NB4 (cell line): ENCODE measurements at places on chromosomes 7 and 10.

GRCh38 chr7:111841596-111842205, 279.4 kb upstream of the IMMP2L start:
- peak; percentile 64 for DNase-seq

- DNase-seq, result no peak
Observed at GRCh38 chr7:111771638-111772037, 209.3 kb upstream of the IMMP2L start.

- peak; percentile 90 for DNase-seq
Observed at GRCh38 chr10:110207805-110208613, 604 bp downstream of the MXI1 start.

DNA sequence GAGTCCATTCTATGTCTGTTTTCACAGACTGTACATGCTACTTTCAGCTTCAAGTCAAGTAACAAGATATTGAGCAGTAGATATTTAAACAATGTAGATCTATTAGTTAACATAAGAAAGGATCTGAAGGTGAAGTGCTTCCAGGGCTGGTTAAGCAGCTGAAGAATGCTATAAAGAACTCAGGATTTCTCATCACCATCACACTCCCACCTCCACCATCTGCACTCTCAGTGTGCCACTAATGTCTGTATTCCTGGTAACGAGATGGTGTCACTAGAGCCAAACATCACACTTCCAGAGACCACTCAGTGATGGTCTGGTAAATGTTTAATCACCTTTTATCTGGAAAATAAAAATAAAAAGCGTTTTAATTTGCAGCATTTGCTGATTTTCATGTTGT, 224.0 kb upstream of the FERD3L start:
- DNase-seq, result no peak

DNA sequence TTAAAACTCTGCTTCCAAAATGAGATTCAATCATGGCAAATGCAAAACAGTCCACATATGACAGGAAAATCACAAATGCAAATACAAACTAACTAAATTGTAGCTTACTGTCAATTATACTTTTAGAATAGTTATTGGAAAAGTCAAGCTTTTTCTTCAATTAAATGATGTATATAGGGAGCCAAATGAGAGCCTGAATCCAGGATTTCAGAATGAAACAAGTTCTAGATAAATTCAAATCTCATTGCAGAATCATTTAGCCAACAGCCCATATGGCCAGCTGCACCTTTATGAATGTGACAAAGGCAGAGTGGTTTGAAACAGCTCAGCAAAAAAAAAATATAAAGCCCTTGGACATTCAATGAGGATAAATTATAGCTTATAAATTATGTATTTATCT, 82.2 kb upstream of the SCIN start:
- no peak for DNase-seq

GRCh38 chr7:26655781-26656180, 208.6 kb downstream of the SKAP2 start:
- no peak for DNase-seq

DNA sequence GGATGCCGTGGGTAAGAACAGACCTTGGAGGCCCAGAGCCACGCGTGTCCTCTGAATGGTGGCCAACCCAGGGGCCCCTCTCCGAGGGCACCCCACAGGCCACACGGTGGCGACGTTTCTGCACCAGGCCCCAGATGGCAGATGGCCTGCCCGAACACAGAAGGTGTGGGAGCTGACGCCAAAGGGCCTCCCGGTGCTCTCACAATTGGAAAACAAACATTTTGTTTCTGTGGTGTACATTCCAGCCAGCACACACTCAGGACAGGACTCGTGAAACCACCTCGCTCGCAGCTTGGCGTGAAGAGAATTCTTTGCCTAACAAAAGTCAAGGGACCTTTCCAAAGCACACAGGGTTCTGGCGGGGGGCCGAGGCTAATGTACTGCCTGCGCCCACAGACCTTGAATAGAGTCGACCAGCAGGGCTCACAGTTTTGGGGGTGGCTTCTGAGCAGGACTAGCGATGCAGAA, 112.1 kb downstream of the FAM53B start:
- peak; percentile 61 for DNase-seq

GRCh38 chr7:103793614-103794013, 195.8 kb downstream of the RELN start:
- no peak for DNase-seq

- DNase-seq, result no peak
Observed at GRCh38 chr7:130387628-130388403, 7.5 kb downstream of the CPA1 start.

GRCh38 chr10:114138581-114138980, 35.4 kb downstream of the CCDC186 start:
- DNase-seq, result no peak

- DNase-seq, result peak; percentile 88
Observed at GRCh38 chr7:101162551-101163278, 2.7 kb downstream of the VGF start.

- no peak for DNase-seq
Observed at GRCh38 chr7:95318501-95319100, 5.7 kb downstream of the PON1 start.

DNA sequence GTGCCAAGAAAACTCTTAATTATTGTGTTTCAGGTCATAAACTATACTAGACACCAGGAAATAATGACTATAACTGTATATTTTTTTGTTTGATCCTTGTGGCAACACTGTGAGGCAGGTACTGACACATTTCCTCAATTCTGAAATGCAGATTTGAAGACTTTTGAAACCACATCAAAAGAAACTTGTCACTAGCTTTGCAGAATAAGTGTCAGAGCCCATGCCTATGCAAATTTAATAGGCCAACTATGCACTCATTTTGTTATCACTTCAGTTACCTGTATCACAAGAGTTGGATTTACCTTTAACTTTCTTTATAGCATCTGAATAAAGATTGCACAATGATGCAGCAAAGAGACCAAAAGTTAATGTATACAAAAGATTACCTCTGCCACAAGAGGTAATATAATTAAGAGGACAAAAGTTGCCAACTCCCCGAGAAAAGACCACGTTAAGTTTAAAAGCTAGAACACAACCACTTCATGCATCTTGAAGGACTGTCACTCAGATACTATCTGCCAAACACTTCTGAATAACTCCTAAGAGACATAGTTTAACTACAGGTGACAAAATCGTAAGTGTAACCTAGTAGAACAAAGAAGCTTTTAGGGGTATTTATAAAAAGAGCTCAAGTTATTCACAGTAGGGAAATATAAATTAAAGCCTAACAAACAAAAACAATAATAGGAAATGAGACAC, 80.5 kb downstream of the ELAPOR2 start:
- no peak for DNase-seq

DNA sequence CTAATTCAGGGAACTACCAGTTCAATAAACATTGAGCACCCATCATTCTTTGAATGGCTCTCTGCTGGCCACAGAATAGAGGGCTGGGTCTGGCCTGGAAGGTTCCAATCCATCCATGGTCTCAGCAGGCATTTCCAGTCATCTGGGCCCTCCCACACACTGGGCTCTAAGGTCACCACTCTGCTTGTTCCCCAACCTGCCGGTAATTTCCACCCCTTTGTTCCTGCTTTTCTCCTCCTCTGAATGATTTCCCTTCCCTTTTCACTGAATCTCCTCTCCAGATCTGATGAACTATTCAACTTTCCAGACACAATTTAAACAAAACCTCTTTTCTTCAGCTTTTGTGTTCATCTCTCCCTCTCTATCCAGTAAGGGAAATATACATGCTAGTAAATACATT, 2.6 kb downstream of the BZW2 start:
- no peak for DNase-seq

GRCh38 chr7:23135755-23136154, 30.2 kb downstream of the KLHL7 start:
- no peak for DNase-seq

DNA sequence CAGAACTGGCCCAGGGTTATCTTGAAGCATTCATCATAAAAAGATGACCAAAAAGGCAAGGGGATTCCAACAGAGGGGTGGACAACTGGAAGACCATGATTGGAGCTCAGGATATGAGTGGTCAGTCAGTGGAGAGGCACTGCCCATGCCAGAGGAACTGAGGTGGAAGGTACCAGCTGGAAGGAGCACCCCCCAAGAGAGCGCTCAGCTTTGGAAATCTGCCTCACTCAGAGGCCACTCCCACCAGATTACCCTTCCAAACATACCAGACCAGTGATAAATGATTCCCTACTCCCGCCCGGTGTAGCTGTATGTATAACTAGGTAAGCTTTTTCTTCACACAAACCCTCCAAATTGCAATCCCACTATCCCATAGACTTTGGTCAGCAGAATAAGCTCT, 257.0 kb upstream of the SLC26A5 start:
- no peak for DNase-seq

DNA sequence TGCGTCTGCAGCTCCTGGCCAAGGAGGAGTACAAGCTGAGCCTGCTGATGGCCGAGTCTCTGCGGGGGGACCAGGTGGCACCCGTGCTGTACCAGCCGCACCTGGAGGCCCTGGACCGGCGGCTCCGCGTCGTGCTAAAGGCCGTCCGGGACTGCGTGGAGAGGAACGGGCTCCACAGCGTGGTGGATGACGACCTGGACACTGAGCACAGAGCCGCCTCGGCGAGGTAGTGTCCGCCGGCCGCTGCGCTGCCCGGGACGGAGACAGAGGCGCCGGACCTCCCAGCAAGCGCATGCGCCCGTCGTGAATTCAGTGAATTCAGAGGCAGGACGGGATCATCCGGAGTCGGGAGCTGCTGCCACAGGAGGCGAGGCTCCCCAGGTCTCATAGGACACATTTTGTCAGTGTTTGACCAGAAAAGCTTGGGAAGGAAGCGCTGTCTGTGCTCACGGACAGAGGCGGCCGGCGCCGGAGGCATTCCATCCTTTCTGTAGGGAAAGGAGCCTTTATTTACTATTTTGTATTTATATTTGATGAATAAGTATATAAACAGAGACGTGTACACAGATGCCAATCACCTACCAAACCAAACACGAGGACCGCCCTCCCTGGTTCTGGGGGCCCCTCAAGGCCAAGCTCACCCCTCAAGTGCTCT, 30.1 kb upstream of the FOXL3 start:
- DNase-seq, result no peak

GRCh38 chr10:100153239-100153825, 32.5 kb downstream of the ERLIN1 start:
- peak; percentile 27 for DNase-seq

- no peak for DNase-seq
Observed at GRCh38 chr7:94856643-94857042, 50.8 kb upstream of the PPP1R9A start.

- DNase-seq, result no peak
Observed at GRCh38 chr7:149431486-149432120, 29.3 kb downstream of the ZNF777 start.

GRCh38 chr7:668139-668931, 58.2 kb upstream of the DNAAF5 start:
- DNase-seq, result no peak

GRCh38 chr10:60289800-60290199, 99.9 kb downstream of the ANK3 start:
- DNase-seq, result no peak

GRCh38 chr7:138247568-138248333, 171.5 kb downstream of the AKR1D1 start:
- no peak for DNase-seq

- no peak for DNase-seq
Observed at GRCh38 chr10:124227988-124228387, 134.6 kb upstream of the CHST15 start.

DNA sequence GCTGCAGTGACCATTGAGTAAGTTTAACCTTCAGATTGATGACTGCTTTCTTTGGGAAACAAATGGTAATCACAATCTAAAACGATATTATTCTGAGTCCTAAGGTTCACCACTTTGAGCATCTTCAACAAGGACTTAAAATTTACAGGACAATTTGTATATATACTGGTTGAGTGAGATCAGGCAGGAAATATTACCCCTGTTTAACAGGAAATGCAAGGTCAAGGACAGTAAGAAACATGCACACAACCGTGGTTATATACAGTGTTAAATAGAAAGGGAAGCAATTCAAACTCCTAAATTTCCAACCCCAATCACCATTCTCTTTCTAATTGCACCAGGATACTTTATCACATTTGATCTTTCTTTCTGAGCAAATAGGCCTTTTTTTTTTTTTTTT, 96.1 kb downstream of the ZNF277 start:
- DNase-seq, result peak; percentile 14

GRCh38 chr7:127658970-127659630, 7.1 kb downstream of the SND1 start:
- DNase-seq, result no peak

DNA sequence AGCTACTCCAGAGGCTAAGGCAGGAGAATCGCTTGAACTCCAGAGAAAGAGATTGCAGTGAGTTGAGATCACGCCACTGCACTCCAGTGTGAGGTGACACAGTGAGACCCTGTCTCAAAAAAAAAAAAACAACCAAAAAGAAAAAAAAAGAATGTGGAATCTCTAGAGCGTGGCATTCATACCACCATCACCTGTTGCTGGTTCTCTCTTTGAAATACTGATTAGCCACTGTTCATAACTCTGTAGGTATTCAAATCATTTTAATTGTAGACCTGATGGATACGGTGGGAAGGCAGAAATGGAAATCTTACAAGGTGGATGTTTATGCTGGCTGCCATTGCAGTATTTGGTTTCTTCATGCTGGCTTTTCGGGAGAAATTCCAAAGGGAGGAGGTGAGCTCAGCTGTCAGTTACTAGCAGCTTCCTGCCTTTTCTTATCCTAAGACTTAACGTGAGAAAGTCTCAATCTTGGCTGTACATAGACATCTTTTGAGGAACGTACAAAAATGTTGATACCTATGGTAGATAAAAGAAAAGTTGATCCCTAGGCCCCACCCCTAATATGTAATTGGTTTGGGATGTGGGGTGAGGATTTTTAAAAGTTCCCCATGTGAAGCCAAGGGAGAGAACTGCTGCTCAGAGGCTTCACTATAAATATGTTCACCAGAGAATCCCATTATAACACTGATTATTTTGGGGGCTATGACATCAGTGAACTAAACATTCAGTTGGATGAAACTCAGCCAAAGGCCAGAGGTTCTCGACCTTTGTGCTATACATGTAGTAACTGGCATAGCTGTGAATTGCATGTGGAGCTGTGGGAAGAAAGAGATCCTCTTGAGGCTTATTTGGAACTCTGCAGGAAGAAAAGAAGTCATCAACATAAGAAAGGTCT, 26.9 kb upstream of the MKLN1 start:
- DNase-seq, result no peak

GRCh38 chr10:106740-107139, 28.5 kb upstream of the ZMYND11 start:
- DNase-seq, result no peak

DNA sequence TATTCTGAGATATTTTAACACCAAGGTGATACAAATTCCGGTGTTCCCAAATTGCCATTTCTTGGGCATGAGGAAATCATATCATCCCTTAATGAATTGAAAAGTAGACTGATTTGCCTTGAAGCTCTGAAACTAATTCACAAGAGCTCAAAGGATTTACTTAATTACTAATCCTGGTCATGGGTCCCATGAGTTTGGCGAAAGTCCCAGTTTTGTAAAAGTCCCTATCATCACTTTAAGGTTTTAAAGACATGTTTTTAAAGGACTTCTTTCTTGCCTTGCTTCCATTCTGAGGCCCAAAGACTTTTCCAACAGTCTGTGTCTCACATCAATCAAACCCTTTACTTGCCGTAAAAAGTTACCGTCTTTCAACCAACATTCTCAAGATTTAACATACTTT, 377.9 kb downstream of the DNAJB9 start:
- DNase-seq, result no peak
